T-helper 9 cell (primary cell): ENCODE measurements at places on chromosomes 1 and 21.

DNA sequence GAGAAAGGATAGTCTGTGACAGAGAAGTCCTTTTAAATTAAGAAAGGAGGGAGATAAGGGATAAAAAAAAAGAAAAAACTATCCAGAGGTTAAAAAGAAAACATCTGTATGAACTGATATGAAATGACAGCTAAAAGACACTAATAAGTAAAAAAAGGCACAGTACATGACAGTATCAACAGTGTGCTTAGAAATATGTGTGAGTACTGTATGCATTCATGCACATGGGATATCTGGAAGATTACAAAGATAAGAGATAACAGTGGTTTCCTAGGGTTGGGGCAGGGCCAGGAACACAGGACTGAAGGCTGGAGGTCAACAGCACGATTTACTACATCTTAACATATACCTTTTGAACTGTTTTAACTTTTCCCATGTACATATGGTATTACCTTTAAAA is 13.3 kb downstream of the PTP4A2 start:
- no peak for DNase-seq

GRCh38 chr21:14817311-14817710 is 247.5 kb downstream of the NRIP1 start:
- no peak for DNase-seq

- no peak for DNase-seq
Observed at GRCh38 chr1:44806704-44807363, at the start of gene DYNLT4. DYNLT4 (minus strand) TSS chr1:44807351; CDS start chr1:44806668, 683 bp downstream.

DNA sequence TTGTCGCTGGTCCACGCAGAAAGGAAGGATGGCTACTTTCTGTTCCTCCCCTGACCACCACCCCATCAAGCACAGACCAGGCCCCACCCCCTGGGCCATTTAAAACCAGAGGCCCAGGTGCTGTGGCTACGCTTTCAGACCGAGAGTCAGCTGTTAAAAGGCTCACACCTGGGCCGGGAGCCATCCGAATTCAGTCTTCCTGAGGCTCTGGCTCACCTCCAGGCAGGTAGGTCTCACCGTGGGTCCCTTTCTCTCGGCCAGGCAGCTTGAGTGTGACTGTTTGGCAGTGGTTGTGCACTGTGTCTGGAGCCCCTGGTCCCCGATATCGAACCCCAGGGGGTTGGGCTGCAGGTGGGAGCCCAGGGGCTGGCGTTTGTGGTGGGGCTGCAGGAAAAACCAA is 7.2 kb downstream of the ACTL8 start:
- no peak for DNase-seq

DNA sequence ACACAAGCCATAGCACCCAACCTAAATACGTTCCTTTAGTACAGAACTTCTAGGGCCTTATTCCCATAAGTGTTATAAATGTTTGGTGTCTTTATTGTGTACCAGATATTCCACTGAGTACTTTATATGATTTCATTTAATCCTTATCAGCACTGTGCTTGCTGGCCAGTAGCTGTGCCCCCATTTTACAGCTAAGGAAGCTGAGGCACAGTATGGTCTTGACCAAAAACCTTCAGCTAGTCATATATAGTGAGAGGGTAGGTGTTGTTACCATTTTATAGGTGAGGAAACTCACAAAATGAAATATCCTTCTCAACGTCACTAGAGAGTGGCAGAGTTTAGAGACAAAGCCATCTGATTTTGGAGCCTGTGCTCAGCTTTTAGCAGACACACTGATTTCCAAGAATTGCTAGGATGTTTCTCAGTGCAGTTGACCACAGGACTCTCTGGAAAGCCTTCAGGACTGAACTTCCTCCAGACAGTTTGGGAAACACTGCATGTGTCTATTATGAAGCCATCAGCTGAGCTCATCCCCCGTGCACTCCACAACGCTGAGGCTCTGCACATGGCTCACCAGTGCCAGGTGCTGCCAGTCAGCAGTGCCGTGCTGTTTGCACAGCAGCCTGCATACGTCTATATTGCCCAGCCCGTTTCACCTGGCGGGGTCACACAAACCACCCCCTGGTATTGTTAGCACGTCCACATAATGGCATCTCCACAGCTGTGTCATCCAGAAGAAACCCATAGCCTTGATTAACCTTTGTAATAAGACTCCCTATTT is 15.4 kb downstream of the NPPA start:
- DNase-seq = no peak

GRCh38 chr21:45827881-45828579 is 153.5 kb upstream of the COL6A1 start:
- DNase-seq = no peak

- DNase-seq = no peak
Observed at GRCh38 chr1:117689997-117690625, 84.3 kb downstream of the TENT5C start.

DNA sequence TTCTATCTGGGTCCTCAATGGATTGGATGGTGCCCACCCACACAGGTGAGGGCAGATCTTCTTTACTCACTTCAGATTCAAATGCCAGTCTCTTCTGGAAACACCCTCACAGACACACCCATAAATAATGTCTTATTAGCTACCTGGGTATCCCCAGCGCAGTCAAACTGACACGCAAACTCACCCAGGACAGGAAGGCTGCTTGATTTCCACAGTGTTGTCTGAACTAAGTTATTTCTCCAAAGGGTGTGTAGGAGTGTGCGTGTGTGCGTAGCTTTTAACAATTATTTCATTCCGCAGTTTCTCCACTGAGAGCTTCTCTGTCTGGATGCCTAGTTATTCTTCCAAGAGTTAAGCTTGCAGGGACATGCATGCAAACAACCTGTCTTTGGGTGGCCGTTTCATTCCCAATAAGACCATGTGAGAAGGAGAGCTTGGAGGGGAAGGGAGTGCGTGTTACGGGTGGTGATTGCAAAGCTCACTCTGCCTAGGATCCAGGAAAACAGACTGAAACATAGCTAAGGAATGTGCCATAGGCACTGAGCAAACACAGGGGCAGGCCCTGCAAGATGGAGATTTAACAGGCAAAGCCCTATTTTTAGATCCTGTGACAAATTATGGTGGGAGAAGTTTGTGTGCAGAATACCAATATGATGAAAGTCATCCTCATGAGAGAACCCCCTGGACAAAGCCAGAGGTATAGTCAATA is 269.7 kb downstream of the DYRK1A start:
- no peak for DNase-seq

DNA sequence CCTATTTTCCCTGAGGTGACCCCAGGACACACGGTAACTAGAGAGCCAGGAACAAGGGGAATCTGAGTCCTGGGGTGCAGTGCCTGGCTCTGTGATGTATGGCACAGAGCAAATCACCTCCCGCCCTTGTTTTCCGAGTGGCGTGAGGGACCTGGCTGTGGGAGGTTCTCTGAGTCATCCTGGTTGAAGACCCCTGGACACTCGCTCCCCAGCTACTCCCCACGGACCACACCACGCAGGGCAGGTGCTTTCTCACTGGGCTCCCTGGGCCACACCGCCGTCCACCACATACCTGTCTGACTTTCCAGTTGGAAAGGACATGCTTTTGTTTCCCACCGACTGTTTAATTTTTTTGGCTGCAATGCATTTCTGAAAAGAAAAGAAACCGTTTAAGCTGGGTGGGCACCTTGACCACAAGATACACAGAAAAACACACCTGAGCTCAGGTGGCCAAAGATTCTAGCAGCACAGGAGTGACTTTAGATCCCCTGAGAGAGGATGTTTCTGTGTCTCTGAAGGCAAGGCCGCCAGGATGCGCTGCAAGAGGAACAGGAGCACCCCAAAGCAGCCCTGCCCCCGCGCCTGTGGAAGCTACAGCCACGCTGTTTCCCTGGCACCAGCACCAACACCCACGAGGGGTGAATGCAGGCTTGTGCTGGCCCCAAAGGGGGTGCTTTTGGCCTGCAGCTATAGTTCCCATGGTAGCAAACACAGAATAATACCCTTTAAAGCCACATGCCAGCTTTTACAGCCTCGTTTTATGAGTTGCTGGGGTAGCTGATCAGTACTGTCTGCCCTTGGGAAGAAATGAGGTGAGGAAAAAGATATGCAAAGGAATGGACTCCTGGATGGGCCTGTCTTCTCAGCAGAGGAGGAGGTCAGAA is 8.1 kb upstream of the SRM start:
- DNase-seq = no peak

GRCh38 chr21:41786509-41786987 is 19.7 kb upstream of the RIPK4 start:
- DNase-seq = no peak

GRCh38 chr1:202121006-202121405 is 1.7 kb upstream of the GPR37L1 start:
- DNase-seq = no peak
